Neural progenitor cell (in vitro differentiated cells): ENCODE measurements at places on chromosomes 2 and 18. TPM values are rescaled to one million over a fixed set of nuclear protein-coding genes. Genes with fewer than 3 reads are reported as not detected.
A peak's percentile ranks its signal among the peaks of the same experiment; 100 is the strongest.

Gene MYO1B
- total RNA-seq = 64.8 and 88.0 TPM in 2 replicates

Gene LRRTM4
- 17.3 and 20.4 TPM in 2 replicates for total RNA-seq

Gene TUBB8B
- 0.36 and 0.62 TPM in 2 replicates for total RNA-seq

Gene FARP2
- total RNA-seq = 28.6 and 32.3 TPM in 2 replicates

Gene PIK3C3
- 55.2 and 87.0 TPM in 2 replicates for total RNA-seq

GRCh38 chr2:202529389-202529788 lies 105.4 kb upstream of the FAM117B start:
- no peaks in the 10 kb centered on the region for H3K36me3 ChIP-seq
- no peaks in the 10 kb centered on the region for H3K4me1 ChIP-seq
- H3K4me3 ChIP-seq = no peak overlapping the region
- no peak overlapping the region for H3K27ac ChIP-seq
- H3K27me3 ChIP-seq = no peaks in the 10 kb centered on the region

DNA sequence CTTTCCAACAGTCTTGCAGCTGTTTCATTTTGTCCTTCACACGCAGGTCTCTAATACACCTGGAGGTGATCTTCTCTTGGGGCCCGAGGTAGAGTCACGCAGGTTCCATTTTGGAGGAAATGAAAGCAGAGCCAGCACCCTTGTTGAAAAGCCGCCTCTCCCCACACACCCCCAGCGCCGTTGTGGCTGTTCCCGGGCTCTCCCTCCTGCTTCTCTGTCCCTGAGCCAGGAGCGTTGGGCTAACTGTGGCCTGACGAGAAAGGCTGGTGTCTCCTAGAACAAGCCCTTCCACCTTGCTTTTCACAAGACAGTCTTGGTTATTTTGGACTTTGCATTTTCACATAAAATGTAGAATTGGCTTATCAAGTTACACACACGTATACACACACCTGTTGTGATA lies 16.3 kb downstream of the SNED1 start:
- peaks cover 6% of the 10 kb centered on the region for H3K4me1 ChIP-seq
- no peak overlapping the region for H3K4me3 ChIP-seq

- no peak overlapping the region for H3K27ac ChIP-seq
- H3K4me3 ChIP-seq = no peak overlapping the region
- no peak for DNase-seq
- H3K36me3 ChIP-seq = peaks cover 17% of the 10 kb centered on the region
- H3K27me3 ChIP-seq = no peaks in the 10 kb centered on the region
Observed at GRCh38 chr2:207734264-207734635, 22.8 kb downstream of the CCNYL1 start.

DNA sequence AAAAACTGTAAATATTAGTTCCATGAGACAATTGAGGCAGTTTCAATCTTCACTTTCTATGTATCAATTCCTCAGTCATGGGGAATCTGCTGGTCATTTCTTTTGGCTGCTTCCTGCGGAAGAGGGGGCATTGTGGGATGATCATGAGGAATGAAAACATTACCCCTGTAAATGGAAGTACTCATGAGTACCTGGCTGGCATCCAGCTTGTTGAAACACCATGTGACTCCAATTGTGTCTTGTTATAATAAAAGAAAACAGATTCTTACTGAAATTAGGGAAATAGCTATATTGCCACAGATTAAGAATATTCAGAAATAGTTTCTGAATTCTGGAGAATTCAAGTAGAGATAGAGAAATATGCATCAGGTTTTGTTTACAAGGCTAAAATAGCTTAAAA lies 41.6 kb upstream of the GPR39 start:
- H3K4me3 ChIP-seq = no peak overlapping the region
- H3K27me3 ChIP-seq = no peaks in the 10 kb centered on the region
- H3K27ac ChIP-seq = no peak overlapping the region
- H3K4me1 ChIP-seq = no peaks in the 10 kb centered on the region
- no peak for DNase-seq

DNA sequence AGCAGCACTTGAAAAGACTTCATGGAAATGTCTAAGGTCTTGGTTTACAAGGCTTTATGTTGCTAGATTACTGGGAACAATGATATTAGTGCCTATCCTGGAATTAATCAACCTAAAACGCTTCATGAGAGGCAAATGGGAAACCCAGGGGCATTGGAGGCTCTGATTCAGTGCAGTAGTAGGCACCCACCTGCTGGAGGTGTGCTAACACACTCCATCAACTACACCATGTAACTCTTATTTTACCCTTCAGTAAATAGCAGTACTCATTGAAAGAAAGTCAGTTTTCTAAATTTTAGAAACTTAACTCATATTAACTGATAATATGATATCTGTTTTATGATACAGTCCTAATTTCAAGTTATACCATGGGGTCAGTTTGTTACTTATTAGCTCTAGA lies 17.4 kb upstream of the HNRNPA3 start:
- no peak overlapping the region for H3K4me3 ChIP-seq
- H3K27ac ChIP-seq = no peak overlapping the region
- H3K27me3 ChIP-seq = no peaks in the 10 kb centered on the region
- no peak for DNase-seq
- no peaks in the 10 kb centered on the region for H3K36me3 ChIP-seq

DNA sequence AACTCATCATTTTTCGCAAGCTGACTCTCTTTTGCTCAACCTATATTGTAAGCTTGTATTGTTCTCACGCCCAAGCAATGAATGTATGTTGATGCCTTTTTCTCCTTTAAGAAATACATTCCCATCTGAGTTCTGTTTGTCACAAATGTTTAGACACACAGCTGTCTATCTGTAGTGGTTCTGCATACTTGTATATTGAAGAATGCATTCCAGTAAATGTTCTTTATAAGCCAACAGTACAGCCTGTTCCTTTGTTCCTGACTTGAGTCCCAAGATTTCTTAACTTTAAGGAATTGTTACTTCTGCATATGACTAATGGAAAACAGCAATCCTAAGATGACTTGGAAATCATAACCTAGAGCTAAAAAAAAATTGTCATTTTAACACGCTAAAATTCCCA lies 849.1 kb upstream of the POU3F3 start:
- H3K27me3 ChIP-seq = no peaks in the 10 kb centered on the region
- no peak overlapping the region for H3K27ac ChIP-seq
- no peak for DNase-seq
- no peaks in the 10 kb centered on the region for H3K4me1 ChIP-seq
- no peaks in the 10 kb centered on the region for H3K36me3 ChIP-seq

GRCh38 chr2:6653281-6653750 lies 212.4 kb downstream of the CMPK2 start:
- H3K4me1 ChIP-seq = no peaks in the 10 kb centered on the region
- DNase-seq = no peak
- no peaks in the 10 kb centered on the region for H3K36me3 ChIP-seq
- no peaks in the 10 kb centered on the region for H3K27me3 ChIP-seq
- H3K4me3 ChIP-seq = no peak overlapping the region

DNA sequence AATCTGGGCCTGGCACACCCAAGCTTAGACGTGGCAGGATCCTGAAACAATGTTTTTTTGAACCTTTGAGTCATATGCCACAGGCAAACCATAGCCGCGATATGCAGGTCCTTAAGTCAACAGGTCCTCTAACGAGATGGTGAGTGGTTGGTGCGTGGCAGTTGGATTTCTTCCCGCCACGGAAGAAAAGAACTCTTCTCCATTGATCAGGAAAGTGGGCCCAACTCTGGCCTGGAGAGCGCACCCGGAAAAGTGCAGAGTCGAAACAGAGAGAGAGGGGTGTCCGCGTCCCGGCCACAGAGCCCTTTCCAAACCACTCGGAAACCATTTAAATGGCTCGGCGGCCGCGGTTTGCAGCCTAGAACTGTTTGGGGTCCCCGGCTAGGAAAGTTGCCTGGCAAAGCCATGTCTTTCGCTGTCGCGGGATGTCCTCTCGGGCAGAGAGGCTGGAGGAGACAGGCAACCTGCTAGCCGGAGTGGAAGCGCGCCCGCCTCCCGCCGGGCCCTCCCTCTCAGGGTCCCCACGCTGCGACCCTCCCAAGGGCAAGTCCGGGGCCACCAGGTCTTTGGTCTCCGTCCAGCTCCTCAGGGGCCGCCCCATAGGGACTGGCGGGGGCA lies 777 bp downstream of the GALNT3 start:
- H3K27ac ChIP-seq = no peak overlapping the region
- peaks cover 54% of the 10 kb centered on the region for H3K27me3 ChIP-seq
- H3K4me1 ChIP-seq = no peaks in the 10 kb centered on the region
- peak overlapping the region; percentile 57 for H3K4me3 ChIP-seq

- H3K4me1 ChIP-seq = no peaks in the 10 kb centered on the region
- H3K36me3 ChIP-seq = no peaks in the 10 kb centered on the region
- no peak overlapping the region for H3K27ac ChIP-seq
- DNase-seq = no peak
- no peak overlapping the region for H3K4me3 ChIP-seq
Observed at GRCh38 chr2:166025313-166025712, 71.7 kb upstream of the TTC21B start.

GRCh38 chr2:38711558-38711957 lies 39.6 kb downstream of the SRSF7 start:
- no peak for DNase-seq
- peaks cover 2% of the 10 kb centered on the region for H3K4me1 ChIP-seq
- no peaks in the 10 kb centered on the region for H3K27me3 ChIP-seq
- H3K4me3 ChIP-seq = no peak overlapping the region
- no peaks in the 10 kb centered on the region for H3K36me3 ChIP-seq

- DNase-seq = no peak
- no peaks in the 10 kb centered on the region for H3K4me1 ChIP-seq
- H3K27me3 ChIP-seq = no peaks in the 10 kb centered on the region
- H3K27ac ChIP-seq = no peak overlapping the region
- H3K4me3 ChIP-seq = no peak overlapping the region
- H3K36me3 ChIP-seq = no peaks in the 10 kb centered on the region
Observed at GRCh38 chr2:207655000-207655399, 29.8 kb upstream of the METTL21A start.

- H3K27ac ChIP-seq = no peak overlapping the region
- no peaks in the 10 kb centered on the region for H3K27me3 ChIP-seq
Observed at GRCh38 chr18:62080172-62080900, 106.5 kb downstream of the PIGN start.

DNA sequence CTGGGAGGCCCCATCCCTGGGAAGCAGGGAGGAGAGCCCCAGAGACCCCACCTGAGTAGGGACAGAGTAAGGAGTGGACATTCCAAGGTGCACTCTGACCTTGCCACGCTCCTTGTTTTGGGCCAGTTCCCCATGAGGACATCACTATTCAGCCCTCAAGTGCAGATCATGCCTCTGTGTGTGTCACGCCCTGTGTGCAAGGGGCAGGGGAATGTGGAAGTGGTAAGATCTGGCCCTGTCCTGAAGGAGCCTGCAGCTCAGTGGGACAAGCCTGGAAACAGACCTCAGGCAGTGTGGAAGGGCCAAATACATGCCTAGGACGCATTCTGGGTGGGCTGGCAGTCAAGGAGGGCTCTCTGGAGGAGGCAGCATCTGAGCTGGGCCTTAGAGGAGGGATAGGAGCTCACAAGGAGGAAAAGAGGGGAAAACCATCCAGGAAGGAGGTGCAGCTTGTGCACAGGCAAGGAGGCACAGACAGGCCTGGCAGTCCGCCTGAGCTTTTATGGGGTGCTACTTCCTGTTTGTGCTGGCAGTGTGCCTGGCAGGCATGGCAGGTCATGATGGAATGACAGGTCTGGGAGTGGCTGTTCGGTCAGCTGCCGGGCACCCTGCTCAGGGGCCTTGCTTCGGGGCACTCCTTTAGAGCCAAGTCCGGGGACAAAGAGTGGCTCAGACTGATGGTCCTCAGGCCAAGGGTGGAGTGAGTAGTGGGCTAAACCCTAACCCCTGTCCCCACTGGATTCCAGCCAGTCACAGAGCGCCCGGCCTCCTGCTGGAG lies 3.3 kb downstream of the KLHL30 start:
- peaks cover 8% of the 10 kb centered on the region for H3K4me1 ChIP-seq
- no peak for DNase-seq
- H3K36me3 ChIP-seq = no peaks in the 10 kb centered on the region
- no peak overlapping the region for H3K4me3 ChIP-seq
- no peak overlapping the region for H3K27ac ChIP-seq

DNA sequence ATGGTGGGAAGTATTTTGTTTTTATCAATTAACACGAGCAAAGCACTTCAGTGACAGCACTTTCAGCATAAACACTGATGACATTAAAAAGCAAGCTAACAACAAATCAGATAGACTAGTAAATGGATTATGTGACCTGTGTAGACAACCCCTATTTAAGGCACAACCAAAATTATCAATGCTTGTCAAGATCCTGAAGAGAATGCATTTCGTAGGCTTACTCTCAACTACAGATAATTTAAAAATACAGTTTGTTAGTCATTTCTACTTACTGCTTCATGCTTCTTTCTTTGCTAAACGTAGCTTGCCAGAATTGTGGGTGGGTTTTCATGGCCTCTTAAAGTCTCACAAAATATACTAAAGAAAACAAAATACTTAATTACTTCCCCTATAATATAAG lies 3.4 kb downstream of the CSRNP3 start:
- H3K4me1 ChIP-seq = peaks cover 33% of the 10 kb centered on the region
- H3K27me3 ChIP-seq = no peaks in the 10 kb centered on the region
- H3K4me3 ChIP-seq = no peak overlapping the region
- DNase-seq = no peak

DNA sequence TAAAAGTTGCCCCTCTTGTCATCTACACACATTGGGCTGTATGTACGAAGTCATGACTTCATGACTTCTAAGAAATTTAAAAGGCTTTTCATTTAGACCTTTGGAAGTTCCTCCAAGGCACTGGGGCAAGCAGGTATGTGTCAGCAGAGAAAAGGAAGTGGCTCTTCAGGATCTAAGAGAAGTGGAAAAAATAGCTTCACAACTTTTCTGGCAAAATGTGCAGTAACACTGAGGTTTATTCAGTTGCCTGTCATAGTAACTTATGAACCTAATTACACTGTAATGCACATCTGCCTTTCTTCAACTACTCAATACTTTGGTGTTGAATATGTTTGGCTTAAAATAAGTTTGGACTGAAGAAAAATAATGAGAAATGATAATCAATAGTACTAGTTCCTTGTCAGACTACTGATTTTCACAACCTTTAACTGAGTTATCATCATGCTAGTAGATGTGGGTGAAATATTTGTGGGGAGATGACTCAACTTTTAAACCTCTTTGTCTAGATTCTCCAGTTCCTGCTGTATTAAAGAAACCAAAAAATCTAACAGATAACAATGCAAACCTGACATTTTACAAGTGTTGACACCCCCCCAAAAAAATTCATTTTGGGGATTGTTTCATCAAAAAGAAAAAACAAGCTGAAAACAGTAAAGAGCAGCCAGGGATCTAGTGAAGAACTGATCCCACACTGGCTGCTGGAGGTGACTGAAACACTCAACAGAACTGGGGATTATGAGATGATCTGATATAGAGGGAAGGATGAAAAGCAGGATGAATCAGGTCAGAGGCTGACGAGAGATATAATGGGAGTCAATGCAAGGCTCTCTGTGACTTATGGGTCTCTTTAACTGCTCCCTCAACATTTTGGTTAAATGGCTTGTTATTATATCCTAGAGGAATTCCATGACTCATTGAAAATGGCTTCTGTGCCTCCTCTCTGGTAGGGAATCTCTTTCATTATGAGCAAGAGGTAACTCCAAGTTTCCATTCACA lies 84.6 kb downstream of the COLEC12 start:
- no peaks in the 10 kb centered on the region for H3K4me1 ChIP-seq
- no peak overlapping the region for H3K4me3 ChIP-seq
- no peaks in the 10 kb centered on the region for H3K36me3 ChIP-seq
- DNase-seq = no peak
- H3K27me3 ChIP-seq = no peaks in the 10 kb centered on the region
